ENCODE measurements at places on chromosomes 6 and 20. TPM values are rescaled to one million over a fixed set of nuclear protein-coding genes. Genes with fewer than 3 reads are reported as not detected.

The KHDRBS2 gene
- not detected for total RNA-seq

GRCh38 chr6:38016824-38017223 lies 197.3 kb downstream of the ZFAND3 start:
- DNase-seq = no peak

GRCh38 chr6:111761783-111762312 lies 111.4 kb downstream of the FYN start:
- DNase-seq = no peak

The HMGN3 gene
- total RNA-seq = 32.4 TPM

The CNR1 gene
- total RNA-seq = 0.23 TPM

DNA sequence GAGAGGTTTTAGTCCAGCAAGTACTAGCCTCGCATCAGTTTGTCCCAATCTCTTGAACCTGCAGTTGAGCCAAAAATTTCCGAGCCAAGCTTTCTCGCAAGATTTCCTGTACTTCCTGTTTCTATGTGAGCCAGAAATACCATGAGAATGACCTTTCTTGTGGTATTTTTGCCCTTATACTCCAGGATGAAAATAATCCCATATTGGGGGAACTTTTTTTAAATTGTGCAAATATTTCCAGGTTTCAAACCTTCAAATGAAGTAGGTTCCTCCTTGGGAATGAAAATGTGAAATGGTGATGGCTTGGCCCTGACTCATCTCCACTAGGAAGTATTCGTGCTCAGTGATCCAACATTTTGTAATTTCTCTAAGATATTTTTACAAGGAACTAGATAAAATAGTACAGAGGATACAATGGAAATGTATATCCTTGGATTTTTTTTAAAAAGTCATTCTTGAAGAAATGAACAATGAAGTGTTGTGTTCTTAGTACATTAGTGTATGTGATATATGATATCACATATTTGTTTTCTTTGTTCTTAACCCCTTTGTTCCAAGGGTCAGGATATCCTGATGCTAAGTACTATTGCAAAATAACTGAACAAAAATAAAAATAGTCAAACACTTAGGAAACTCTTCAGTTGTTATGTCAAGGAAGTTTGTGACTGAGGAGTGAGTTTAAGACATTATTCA lies 184.0 kb downstream of the PDE7B start:
- DNase-seq = no peak

GRCh38 chr20:3603108-3603507 lies 60.1 kb downstream of the GFRA4 start:
- no peak for DNase-seq

The PDYN gene
- total RNA-seq = not detected

Measured in left lobe of liver (tissue), 2 donors.